ENCODE measurements at places on chromosomes 4 and X. TPM values are rescaled to one million over a fixed set of nuclear protein-coding genes. Genes with fewer than 3 reads are reported as not detected.

The ATP2B3 gene
- not detected for total RNA-seq

The RBM46 gene
- total RNA-seq = not detected

The ZMYM3 gene
- 17.6 TPM for total RNA-seq

The C4orf54 gene
- not detected for total RNA-seq

The REELD1 gene
- 2.0 TPM for total RNA-seq

The STATH gene
- not detected for total RNA-seq

DNA sequence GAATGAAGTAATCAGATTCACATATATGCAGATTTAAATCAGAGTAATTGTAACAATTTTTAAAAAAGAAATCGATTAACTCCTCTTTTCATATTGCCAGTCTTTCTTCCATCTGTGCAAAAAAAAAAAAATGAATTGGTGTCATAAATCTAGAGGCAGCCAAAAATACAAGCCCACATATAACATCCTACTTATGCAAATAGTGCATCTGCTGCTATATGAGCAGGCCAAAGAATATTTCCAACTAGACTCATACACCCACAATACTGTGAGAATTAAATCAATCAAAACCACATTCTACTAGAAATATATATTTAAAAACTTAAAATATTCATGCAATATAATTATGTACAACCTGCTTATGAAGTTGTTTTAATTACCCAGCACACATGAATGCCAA is 298.1 kb upstream of the TRAM1L1 start:
- H3K27me3 ChIP-seq = no peaks in the 10 kb centered on the region
- no peaks in the 10 kb centered on the region for H3K36me3 ChIP-seq
- no peak for DNase-seq
- no peak overlapping the region for H3K27ac ChIP-seq
- no peak overlapping the region for H3K4me3 ChIP-seq
- no peaks in the 10 kb centered on the region for H3K4me1 ChIP-seq

DNA sequence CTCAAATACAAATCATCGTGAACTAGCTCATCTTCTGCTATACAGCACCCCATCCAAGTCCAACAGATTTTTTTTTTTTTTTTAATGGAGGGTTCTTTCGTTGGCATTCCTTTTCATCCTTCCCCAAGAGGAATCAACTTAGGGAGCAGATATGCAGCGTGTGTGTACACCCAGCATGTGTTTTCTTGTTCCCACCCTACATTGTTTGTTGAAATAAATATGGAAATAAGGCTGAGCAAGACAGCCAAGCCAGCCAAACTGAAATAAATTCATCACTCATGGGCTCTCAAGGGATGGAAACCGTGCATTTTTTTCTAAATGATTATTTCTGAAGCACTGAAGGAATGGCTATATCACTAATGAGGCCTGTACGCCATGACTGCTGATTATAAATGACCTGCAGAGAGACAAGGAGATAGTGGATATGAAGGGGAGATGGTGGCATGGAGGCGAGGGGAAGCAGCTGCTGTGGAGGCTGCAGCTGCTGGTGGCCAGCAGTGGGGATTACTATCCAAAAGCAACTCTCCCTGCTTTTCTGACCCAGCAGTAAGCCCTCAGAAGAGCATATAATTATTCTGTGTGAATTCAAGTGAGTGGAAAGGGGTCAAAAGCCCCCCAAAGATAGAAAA is 173.9 kb downstream of the MGST2 start:
- H3K4me1 ChIP-seq = no peaks in the 10 kb centered on the region
- no peak overlapping the region for H3K27ac ChIP-seq
- no peaks in the 10 kb centered on the region for H3K27me3 ChIP-seq
- H3K36me3 ChIP-seq = no peaks in the 10 kb centered on the region
- no peak overlapping the region for H3K4me3 ChIP-seq
- DNase-seq = no peak

DNA sequence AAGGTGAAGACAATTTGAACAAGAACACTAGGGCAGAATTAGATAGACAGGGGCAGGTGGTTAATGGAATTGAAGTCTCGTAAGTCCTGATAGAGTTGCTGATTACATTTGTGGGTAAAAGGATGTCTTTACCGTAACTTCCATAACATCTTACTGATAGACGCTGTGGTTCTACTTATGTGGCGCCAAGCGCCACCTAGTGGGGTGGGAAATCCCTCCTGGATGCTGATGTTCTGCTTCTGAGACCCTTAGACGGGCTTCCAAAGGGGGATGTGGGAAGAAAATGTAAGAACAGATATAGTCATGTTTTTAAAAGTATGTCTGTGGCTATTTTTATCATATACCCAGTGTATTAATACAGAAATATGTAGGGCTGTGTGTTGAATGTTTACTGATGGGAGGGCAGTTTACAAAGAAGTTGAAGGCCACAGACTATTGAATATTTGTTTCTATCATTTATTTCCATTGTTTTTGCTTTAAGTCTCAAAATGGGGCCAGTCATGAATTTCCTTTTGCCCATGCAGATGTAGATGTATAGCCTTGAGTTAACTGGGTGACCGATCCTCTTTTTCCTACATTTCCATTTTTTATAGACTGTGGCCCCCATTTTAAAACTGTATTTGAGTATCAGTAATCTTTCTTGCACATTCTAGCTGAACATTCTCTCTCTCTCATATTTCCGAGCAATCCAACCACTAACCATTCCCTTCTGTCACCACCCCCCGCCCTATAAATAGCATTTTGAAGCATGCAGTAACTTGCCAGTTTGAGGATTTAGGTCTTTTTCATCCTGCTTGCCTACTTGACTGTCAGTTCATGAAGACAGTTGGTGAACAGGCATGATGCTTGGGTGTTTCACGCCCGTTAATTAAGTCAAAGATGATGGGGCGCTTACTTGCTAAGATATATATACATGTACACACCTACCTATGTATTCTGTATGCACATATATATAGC is 12.1 kb upstream of the TLR8 start:
- H3K27me3 ChIP-seq = no peaks in the 10 kb centered on the region
- H3K4me1 ChIP-seq = peaks cover 4% of the 10 kb centered on the region
- DNase-seq = peak; percentile 37
- no peak overlapping the region for H3K27ac ChIP-seq
- H3K4me3 ChIP-seq = no peak overlapping the region

GRCh38 chrX:39115166-39115565 is 313.9 kb downstream of the MID1IP1 start:
- H3K4me3 ChIP-seq = no peak overlapping the region
- H3K36me3 ChIP-seq = no peaks in the 10 kb centered on the region
- no peaks in the 10 kb centered on the region for H3K4me1 ChIP-seq

GRCh38 chr4:89753601-89754066 is 83.3 kb downstream of the SNCA start:
- H3K27me3 ChIP-seq = no peaks in the 10 kb centered on the region
- H3K4me3 ChIP-seq = no peak overlapping the region
- H3K4me1 ChIP-seq = no peaks in the 10 kb centered on the region

GRCh38 chr4:23324021-23324690 is 565.7 kb downstream of the PPARGC1A start:
- H3K27ac ChIP-seq = no peak overlapping the region
- H3K36me3 ChIP-seq = no peaks in the 10 kb centered on the region
- DNase-seq = no peak
- no peaks in the 10 kb centered on the region for H3K4me1 ChIP-seq
- no peaks in the 10 kb centered on the region for H3K27me3 ChIP-seq
- no peak overlapping the region for H3K4me3 ChIP-seq

GRCh38 chr4:176875446-176875930 is 82.8 kb upstream of the VEGFC start:
- H3K4me3 ChIP-seq = no peak overlapping the region
- H3K4me1 ChIP-seq = no peaks in the 10 kb centered on the region
- H3K36me3 ChIP-seq = no peaks in the 10 kb centered on the region
- H3K27me3 ChIP-seq = no peaks in the 10 kb centered on the region

- H3K36me3 ChIP-seq = no peaks in the 10 kb centered on the region
- no peaks in the 10 kb centered on the region for H3K27me3 ChIP-seq
- no peak overlapping the region for H3K4me3 ChIP-seq
- H3K4me1 ChIP-seq = no peaks in the 10 kb centered on the region
- H3K27ac ChIP-seq = no peak overlapping the region
- DNase-seq = no peak
These were observed 170.9 kb upstream of the GRIA3 start for GRCh38 chrX:123013141-123013540.

- peaks cover 43% of the 10 kb centered on the region for H3K4me1 ChIP-seq
- DNase-seq = no peak
- H3K4me3 ChIP-seq = no peak overlapping the region
- no peaks in the 10 kb centered on the region for H3K27me3 ChIP-seq
These were observed 6.9 kb downstream of the G3BP2 start for GRCh38 chr4:75666299-75666698.

GRCh38 chr4:159390648-159391047 is 287.8 kb downstream of the RAPGEF2 start:
- no peaks in the 10 kb centered on the region for H3K27me3 ChIP-seq
- no peak overlapping the region for H3K27ac ChIP-seq
- H3K4me1 ChIP-seq = no peaks in the 10 kb centered on the region
- no peak for DNase-seq

DNA sequence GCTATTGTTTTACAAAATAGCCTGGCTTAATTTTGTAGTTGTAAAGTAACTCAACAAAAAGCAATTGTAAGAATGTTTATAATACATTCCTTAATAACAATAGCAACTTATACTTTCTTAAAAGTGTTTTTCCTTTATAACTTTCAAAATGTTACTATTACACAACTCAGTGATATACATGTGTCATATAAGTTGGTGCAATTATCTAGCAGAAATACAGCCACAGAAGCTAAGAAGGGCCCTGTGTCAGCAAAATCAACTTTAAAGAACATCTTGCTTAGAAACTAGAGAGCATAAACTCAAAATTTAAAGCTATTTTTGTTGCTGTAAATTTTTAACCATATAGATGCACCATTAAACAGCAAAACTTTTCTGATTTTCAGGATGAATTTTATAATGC is 41.4 kb upstream of the MAB21L2 start:
- H3K36me3 ChIP-seq = no peaks in the 10 kb centered on the region
- no peaks in the 10 kb centered on the region for H3K27me3 ChIP-seq
- DNase-seq = no peak
- no peaks in the 10 kb centered on the region for H3K4me1 ChIP-seq
- no peak overlapping the region for H3K27ac ChIP-seq

- H3K4me1 ChIP-seq = no peaks in the 10 kb centered on the region
- no peak overlapping the region for H3K4me3 ChIP-seq
- no peaks in the 10 kb centered on the region for H3K27me3 ChIP-seq
- no peaks in the 10 kb centered on the region for H3K36me3 ChIP-seq
- DNase-seq = no peak
These were observed 484.7 kb downstream of the PCDH7 start for GRCh38 chr4:31204874-31205273.

DNA sequence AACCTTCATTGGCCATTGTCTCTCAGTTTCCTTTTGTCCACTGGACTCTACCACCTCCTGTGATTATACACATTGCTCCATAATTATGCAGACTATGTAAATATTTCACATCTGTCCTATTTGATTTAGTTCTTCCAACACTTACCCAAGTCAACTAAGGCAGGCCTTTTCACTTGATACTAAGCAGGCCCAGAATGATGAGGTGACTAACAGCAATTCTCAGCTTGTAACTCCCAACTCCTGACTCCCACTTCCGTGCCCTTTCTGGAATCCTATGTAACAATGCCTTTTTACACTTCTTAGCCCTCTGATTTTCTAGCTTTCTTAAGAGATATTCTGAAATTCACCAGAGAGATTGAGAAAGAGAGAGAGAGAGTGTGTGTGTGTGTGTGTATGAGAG is 6.6 kb downstream of the PAK3 start:
- no peak overlapping the region for H3K4me3 ChIP-seq
- H3K4me1 ChIP-seq = peaks cover 15% of the 10 kb centered on the region
- no peaks in the 10 kb centered on the region for H3K36me3 ChIP-seq
- DNase-seq = no peak
- no peaks in the 10 kb centered on the region for H3K27me3 ChIP-seq

GRCh38 chr4:22670956-22671355 is 21.8 kb upstream of the GBA3 start:
- peaks cover 4% of the 10 kb centered on the region for H3K4me1 ChIP-seq
- no peak overlapping the region for H3K27ac ChIP-seq
- no peaks in the 10 kb centered on the region for H3K27me3 ChIP-seq
- DNase-seq = no peak
- no peak overlapping the region for H3K4me3 ChIP-seq

DNA sequence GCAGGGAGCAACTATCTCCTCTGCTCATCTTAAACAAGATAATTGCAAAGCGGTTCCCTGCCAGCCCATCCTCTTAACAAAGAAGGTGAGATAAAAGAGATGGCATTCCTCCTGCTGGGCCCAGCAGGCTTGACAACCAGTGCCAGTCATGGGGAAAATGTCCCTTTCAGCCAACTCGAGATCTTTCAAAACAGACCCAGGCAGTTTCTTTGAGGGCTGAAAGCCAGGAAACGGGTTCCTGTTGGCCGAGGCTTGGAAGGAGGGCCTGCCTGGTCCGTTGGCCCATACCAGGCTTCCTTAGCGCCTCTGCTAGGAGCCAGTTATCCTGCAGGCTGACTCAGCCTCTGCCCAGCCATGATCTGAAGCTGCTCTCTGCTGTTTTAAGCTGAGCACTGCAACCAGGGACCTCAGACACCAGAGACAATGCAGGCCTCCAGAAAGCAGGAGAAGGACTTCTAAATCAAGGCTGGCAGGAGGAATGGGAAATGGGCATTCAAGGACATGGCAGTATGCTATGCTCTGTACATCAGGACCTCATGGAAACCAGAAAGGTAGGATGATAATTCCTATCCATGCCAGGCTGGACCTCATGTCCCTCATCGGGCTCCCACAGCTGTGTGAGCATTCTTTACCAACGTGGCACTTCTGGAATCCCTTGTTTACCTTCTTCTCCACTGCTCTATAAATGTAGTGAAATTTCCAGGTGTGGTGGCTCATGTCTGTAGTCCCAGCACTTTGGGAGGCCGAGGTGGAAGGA is 42.4 kb upstream of the SLC2A9 start:
- no peaks in the 10 kb centered on the region for H3K27me3 ChIP-seq
- H3K4me3 ChIP-seq = no peak overlapping the region
- peaks cover 4% of the 10 kb centered on the region for H3K4me1 ChIP-seq
- H3K36me3 ChIP-seq = peaks cover 62% of the 10 kb centered on the region

DNA sequence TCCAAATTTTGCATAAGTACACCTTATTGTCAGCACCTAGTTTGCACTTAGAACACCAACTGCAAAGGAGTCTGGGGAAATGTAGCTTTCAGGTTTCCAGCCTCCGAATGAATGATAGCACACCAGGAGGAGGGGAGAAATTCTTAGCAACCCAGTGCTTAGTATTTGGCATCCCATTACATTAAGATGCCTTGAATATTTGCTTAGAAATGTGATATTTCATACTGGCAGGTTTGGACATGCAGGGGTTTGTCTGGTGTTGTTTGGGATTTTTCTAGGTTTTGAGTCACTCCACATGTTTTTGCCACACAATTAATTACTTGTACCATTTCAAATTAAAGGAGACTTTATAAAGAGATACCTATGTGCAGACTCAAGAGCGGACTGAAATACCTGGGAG is 60.3 kb upstream of the CAMK2D start:
- H3K27ac ChIP-seq = no peak overlapping the region
- H3K27me3 ChIP-seq = no peaks in the 10 kb centered on the region
- no peak for DNase-seq
- H3K4me1 ChIP-seq = peaks cover 11% of the 10 kb centered on the region
- H3K4me3 ChIP-seq = no peak overlapping the region
- H3K36me3 ChIP-seq = no peaks in the 10 kb centered on the region

Measured in CD4-positive, alpha-beta T cell (primary cell).